ENCODE measurements at places on chromosomes 2 and 18. TPM values are rescaled to one million over a fixed set of nuclear protein-coding genes. Genes with fewer than 3 reads are reported as not detected.
A peak's percentile ranks its signal among the peaks of the same experiment; 100 is the strongest.

DNA sequence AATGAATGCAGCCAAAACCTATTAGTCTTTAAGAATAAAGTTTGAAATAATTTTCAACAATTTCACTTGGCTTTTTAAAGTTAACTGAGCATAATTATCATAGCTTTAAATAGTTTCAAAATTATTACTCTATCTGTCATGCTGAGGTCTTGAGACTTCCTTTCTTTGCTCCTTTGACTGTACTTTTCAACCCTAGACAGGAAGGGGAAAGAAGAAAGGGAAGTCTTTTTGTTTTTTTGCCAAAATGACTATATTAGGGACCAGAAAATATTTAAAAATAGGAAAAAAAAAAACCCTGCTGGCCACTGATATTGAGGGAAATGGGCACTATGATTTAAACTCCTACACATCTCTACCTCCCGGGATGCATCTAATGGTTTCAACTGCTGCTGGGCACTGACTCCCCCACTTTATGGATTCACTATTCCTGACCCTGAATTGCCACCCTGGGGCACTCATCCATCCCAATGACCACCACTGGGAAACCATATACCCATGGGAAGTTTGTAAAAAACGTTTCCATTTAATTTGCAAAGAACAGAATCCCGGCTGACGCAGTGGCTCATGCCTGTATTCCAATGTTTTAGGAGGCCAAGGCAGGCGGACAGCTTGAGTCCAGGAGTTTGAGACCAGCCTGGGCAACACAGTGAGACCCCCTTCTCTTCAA lies 50.5 kb downstream of the GAREM1 start:
- no peaks in the 10 kb centered on the region for H3K36me3 ChIP-seq
- peaks cover 3% of the 10 kb centered on the region for H3K4me1 ChIP-seq
- no peak overlapping the region for H3K4me3 ChIP-seq

REG3G gene
- total RNA-seq, result not detected

GRCh38 chr2:108447947-108448677 lies 894 bp upstream of the GCC2 start:
- peaks cover 24% of the 10 kb centered on the region for H3K36me3 ChIP-seq
- H3K27me3 ChIP-seq, result no peaks in the 10 kb centered on the region
- no peak for DNase-seq
- H3K4me3 ChIP-seq, result peak overlapping the region; percentile 96

DNA sequence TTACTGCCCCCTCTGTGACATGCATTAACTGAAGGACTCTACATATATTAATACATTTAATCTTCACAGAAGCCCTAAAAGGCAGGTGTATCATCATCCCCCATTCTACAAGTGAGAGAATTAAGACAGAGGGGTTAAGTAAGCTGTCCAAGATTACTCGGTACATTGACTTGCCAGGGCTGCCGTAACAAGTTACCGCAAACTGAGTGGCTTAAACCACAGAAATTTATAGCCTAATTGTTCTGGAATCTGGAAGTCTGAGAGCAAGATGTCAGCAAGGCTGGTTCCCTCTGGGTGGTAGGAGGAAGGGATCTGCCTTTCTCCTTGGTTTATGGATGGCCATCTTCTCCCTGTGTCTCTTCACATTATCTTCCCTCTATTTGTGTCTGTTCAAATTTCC lies 605.5 kb downstream of the EPHA4 start:
- H3K4me1 ChIP-seq, result no peaks in the 10 kb centered on the region
- no peaks in the 10 kb centered on the region for H3K36me3 ChIP-seq
- no peaks in the 10 kb centered on the region for H3K27me3 ChIP-seq
- DNase-seq, result no peak

GRCh38 chr2:112688086-112688880 lies 32.5 kb upstream of the NT5DC4 start:
- H3K27me3 ChIP-seq, result no peaks in the 10 kb centered on the region
- H3K4me3 ChIP-seq, result no peak overlapping the region
- H3K27ac ChIP-seq, result no peak overlapping the region
- peaks cover 11% of the 10 kb centered on the region for H3K4me1 ChIP-seq
- H3K36me3 ChIP-seq, result no peaks in the 10 kb centered on the region

DNA sequence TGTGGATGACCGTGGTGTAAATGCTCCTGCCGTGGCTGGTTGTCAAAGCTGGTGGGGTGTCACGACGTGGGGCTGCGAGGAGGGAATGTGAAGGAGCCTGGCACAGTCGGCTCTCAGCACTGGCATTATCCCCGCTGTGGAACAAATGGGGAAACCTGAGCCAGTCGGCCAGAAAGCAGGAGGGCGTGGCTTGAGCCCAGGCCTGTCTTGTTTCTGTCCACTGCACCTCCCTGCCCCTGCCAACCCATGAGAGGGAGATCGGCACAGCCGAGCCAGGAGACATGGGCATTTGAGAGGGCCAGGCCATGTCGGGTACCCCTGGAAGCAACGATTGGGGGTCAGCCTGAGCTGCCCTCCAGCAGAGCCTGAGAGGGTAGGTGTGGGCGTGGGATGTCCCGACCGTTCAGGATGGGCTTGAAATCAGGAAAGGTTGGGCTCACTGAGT lies 44.5 kb downstream of the PDIA6 start:
- no peak overlapping the region for H3K4me3 ChIP-seq
- DNase-seq, result no peak
- H3K27ac ChIP-seq, result no peak overlapping the region

PTRHD1 gene
- total RNA-seq, result 33.4 TPM

- H3K4me1 ChIP-seq, result no peaks in the 10 kb centered on the region
- no peak overlapping the region for H3K27ac ChIP-seq
- no peaks in the 10 kb centered on the region for H3K27me3 ChIP-seq
- no peak for DNase-seq
- peaks cover 27% of the 10 kb centered on the region for H3K36me3 ChIP-seq
- H3K4me3 ChIP-seq, result no peak overlapping the region
Measured at GRCh38 chr2:232026910-232027309, 65.4 kb downstream of the DIS3L2 start.

- H3K4me3 ChIP-seq, result no peak overlapping the region
- no peak overlapping the region for H3K27ac ChIP-seq
- no peak for DNase-seq
Measured at GRCh38 chr18:44541159-44541558, 139.5 kb upstream of the SETBP1 start.

KRTCAP3 gene
- 25.0 TPM for total RNA-seq

- H3K27me3 ChIP-seq, result no peaks in the 10 kb centered on the region
- no peaks in the 10 kb centered on the region for H3K36me3 ChIP-seq
- H3K4me3 ChIP-seq, result no peak overlapping the region
Measured at GRCh38 chr2:60526623-60527022, 26.8 kb downstream of the BCL11A start.

FAM237A gene
- total RNA-seq, result not detected

DNA sequence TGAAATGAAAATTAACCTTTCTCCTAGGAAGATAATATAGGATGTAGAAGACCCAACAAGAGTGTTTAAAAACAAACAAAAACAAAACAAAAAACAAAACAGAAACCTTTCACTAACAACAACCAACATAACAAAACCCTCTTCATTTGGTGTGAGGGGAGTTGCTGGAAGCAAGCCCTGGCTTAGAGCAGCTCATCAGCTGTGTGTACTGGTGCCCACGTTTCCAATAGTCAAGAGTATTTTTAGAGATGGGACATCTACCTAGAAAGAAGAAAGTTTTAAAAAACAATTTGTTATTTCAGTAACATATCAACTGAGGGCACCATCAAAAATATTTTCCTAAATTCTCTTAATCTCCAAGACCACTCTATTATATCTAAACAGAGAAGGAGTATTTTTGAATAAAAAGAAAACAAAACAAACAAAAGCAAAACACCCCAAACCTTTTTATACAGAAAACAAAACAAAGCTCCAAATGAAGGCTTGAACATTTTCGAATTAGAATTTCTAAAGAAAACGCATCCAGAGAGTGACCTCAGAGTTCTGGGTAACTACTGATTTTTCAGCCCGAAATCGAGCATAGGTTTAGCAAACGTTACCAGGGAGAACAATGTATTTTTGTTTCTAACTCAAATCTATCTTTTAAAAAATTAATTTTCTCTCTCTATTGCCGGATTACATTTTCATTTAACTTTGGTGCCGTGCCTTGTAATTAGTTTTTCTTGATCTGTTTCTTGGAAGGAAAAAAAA lies 134.6 kb downstream of the INSIG2 start:
- peak overlapping the region; percentile 83 for H3K4me3 ChIP-seq
- H3K36me3 ChIP-seq, result no peaks in the 10 kb centered on the region
- H3K27ac ChIP-seq, result no peak overlapping the region

GRCh38 chr18:54316071-54316820 lies 41.4 kb downstream of the STARD6 start:
- H3K27ac ChIP-seq, result no peak overlapping the region
- no peaks in the 10 kb centered on the region for H3K36me3 ChIP-seq
- no peak overlapping the region for H3K4me3 ChIP-seq

DNA sequence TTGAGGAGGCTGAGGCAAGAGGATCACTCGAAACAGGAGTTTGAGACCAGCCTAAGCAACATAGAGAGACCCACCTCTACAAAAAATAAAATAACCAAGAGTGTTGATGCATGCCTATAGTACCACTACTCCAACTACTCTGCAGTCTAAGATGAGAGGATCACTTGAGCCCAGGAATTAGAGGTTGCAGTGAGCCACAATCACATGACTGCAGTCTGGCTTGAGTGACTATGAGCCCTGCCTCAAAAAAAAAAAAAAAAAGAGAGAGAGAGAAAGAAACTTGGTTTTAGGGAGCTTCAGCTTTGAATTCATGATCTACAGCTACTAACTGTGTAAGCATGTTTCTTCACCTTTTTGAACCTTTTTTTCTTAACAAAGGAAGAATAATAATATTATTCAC lies 119.9 kb downstream of the HNMT start:
- no peaks in the 10 kb centered on the region for H3K36me3 ChIP-seq
- H3K27me3 ChIP-seq, result no peaks in the 10 kb centered on the region
- no peak for DNase-seq
- peaks cover 2% of the 10 kb centered on the region for H3K4me1 ChIP-seq

SLC23A3 gene
- 1.9 TPM for total RNA-seq

GRCh38 chr2:46164529-46165301 lies 132.5 kb upstream of the EPAS1 start:
- no peak overlapping the region for H3K4me3 ChIP-seq
- H3K4me1 ChIP-seq, result peaks cover 15% of the 10 kb centered on the region
- DNase-seq, result no peak
- peaks cover 19% of the 10 kb centered on the region for H3K27me3 ChIP-seq

DNA sequence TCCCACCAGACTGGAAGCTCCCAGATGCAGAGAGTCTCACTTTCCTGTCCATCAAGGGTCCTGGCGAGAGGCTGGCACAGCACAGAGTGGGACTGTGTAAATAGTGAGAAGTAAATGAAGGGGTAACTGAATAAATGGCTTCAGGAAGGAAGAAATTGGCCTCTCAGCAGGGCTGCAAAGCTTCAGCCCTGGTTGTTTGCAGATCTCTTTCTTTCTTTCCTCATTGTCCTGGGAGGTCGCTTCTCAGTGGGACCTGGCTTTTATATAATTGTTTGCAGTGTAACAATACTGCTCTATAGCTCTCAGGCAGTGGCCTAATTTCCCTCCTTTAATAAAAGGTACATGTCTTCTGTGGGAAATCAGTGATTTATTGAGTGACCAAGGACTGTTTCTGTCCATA lies 74.9 kb upstream of the GPR45 start:
- peaks cover 19% of the 10 kb centered on the region for H3K4me1 ChIP-seq
- H3K36me3 ChIP-seq, result no peaks in the 10 kb centered on the region
- peak; percentile 68 for DNase-seq
- no peak overlapping the region for H3K4me3 ChIP-seq

- H3K4me1 ChIP-seq, result no peaks in the 10 kb centered on the region
- no peaks in the 10 kb centered on the region for H3K27me3 ChIP-seq
- no peak overlapping the region for H3K27ac ChIP-seq
- H3K4me3 ChIP-seq, result no peak overlapping the region
- DNase-seq, result no peak
Measured at GRCh38 chr2:235621736-235622135, 127.9 kb downstream of the AGAP1 start.

TBR1 gene
- total RNA-seq, result 2.0 TPM

KLHL41 gene
- not detected for total RNA-seq

- no peak for DNase-seq
- H3K4me3 ChIP-seq, result no peak overlapping the region
- H3K4me1 ChIP-seq, result peaks cover 13% of the 10 kb centered on the region
- H3K36me3 ChIP-seq, result peaks cover 69% of the 10 kb centered on the region
Measured at GRCh38 chr2:182949052-182949451, 82.6 kb upstream of the FRZB start.

SGO2 gene
- 18.4 TPM for total RNA-seq

All from endodermal cell (in vitro differentiated cells).